Inflammatory macrophage treated with lipopolysaccharide for 1 hour (primary cell): ENCODE measurements at places on chromosomes 12 and 14.
A peak's percentile ranks its signal among the peaks of the same experiment; 100 is the strongest.

DNA sequence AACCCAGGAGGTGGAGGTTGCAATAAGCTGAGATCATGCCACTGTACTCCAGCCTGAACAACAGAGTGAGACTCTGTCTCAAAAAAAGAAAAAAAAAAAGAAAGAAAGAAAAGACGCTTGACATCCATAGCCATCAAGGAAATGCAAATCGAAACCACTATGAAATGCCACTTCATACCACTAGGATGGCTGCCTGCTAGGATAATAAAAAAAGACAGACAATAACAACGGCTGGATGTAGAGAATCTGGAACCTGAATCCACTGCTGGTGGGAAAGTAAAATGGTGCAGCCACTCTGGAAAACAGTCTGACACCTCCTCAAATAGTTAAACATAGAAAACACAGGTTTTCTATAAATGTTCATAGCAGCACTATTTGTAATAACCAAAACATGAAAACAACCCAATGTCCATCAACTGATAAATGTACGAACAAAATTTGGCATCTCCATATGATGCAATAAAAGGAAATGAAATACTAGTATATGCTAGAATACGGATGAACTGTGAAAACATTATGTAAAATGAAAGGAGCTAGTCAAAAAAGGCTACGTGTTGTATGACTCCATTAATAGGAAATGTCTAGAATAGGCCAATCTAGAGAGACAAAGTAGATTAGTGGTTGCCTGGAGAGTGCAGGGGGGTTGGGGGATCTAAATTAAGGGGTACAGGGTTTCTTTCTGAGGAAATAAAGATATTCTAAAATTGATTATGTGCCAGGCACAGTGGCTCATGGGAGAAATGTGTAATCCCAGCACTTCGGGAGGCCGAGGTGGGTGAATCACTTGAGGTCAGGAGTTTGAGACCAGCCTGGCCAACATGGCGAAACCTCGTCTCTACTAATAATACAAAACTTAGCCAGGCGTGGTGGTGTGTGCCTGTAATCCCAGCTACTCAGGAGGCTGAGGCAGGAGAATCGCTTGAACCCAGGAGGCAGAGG, 9.7 kb downstream of the WSB2 start:
- no peak for DNase-seq

GRCh38 chr12:57130941-57131340, 2.7 kb downstream of the LRP1 start:
- no peak for DNase-seq

DNA sequence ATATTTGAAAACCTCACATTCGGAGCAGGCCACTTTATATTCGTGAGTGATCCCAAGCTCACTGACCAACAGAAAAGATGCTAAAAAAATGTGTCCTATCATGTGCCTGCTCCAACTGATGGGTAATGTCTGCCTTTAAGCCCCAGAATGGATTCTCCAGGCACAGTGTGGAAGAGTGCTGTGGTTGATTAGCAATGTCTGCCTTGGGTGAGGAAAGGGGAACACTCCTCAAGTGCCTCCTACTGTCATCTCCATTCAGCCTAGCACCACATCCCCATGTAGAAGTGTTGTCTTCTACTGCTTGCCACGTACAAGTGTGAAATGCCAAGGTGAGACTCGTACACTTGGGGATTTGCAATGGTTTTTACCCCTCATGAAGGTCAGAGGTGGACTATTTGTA, 199.3 kb downstream of the SLC41A2 start:
- no peak for DNase-seq

GRCh38 chr12:30438601-30439041, 257.0 kb downstream of the IPO8 start:
- no peak for DNase-seq

DNA sequence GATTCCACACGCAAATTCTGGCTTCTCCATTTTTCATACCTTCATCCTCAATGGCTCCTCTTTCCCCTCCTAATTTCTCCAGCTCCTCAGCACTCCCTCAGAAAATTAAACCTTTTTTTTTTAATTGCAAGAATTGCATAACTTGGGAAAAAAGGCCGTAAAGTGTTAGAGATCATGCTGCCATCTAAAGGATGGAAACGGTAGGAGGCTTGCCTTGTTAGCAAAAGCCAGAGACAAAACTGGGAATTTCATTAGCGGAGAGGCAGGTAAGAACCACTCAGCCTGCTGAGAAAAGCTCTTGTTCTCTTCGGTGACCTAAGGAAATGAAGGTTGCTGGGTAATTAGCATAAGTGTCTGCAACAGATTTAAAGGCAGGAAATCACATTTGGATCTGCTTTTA, 204.3 kb downstream of the AEBP2 start:
- DNase-seq, result no peak

- no peak for DNase-seq
These were observed 32.1 kb upstream of the NR2C1 start for GRCh38 chr12:95105540-95105939.

GRCh38 chr14:77251870-77252269, 19.1 kb downstream of the NGB start:
- DNase-seq, result no peak

DNA sequence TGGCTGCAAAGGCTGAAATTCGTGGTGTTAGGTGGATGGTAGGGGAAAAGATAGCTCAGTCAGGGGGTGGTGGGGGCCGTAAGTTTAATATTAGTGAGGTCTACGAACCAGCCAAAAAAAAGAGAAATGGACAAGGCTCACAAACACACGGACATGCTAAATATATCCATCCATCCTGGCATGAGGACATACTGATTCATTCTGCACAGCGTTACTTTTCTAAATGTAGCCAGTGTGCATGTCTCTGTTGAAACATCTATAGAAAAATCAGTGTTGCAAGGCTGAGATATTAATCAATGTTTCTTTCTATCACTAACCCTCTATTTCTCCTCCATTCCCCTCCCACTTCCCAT, 150.6 kb downstream of the PIWIL1 start:
- DNase-seq, result no peak

DNA sequence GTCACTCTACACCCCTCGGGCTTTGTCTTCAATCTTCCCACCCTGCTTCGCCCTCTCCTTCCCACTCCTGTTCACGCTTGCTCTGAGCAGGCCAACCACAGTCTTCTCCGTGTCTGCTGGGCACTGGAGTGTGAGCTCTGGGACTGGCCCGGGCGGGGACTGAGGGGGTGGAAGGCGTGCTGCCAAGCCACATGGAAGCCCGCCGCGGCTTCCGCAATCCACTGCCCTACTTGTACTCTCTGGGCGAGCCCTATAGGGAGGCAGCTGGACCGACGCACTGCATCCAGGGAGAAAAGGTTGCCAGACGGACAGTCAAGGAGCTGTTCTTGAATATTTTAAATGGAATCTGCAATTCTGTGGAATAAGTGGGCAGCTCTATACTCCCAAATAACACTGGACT, 24.8 kb downstream of the GOLGA3 start:
- DNase-seq, result no peak

GRCh38 chr14:33793398-33794110, 157.3 kb downstream of the EGLN3 start:
- no peak for DNase-seq

DNA sequence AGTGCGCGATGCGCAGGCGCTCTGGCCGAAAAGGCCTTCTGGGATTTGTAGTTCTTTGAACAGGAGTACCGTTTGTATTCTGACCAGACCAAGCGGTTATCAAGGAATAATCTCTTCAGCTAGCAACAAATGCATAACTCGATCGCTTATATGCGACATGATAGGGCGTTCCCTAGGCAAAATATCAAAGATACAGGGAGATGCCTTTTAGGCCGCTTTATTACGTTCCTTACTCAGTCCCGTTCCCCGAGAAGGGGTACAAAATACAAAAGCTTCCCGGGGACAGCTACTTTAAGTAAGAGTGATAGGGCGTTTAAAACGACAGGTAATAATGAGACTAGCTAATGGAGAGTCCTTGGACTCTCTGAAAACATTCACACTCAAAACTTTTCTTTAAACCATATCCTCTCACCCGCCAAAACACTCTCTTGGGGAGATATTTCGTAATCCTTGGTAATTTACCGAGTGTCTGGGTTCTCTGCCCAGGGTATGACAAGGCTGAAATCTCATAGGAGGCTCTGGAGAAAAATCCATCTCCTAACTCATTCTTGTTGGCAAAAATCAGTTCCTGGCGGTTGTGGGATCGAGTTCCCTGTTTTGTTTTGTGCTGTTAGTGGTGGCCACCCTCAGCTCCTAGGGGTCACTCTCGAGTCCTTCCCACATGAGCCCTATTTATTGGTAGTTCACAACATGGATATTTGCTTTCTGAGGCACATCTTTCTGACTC, 412 bp upstream of the SNW1 start:
- peak; percentile 37 for DNase-seq

- DNase-seq, result peak; percentile 100
These were observed 32.6 kb upstream of the CD9 start for GRCh38 chr12:6167327-6168280.

GRCh38 chr12:13340149-13340548, 143.6 kb downstream of the EMP1 start:
- DNase-seq, result no peak

DNA sequence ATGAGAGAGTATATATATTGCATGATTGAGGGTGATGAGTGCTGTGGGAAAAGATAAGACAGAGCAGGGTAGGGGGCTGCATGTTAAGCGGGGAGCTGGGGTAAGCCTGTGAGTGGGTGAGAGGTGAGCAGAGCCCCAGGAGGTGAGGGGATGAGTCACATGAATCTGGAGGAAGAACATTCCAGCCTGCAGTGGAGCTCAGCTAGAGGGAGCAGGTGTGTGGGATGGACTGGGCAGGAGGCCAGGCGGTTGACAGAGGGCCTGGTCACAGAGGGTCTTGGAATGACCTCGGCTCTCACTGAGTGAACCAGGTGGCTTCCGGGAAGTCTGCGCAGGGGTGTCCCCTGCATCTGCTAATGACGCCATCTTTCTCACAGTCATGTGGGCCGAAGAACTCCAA, 44.4 kb downstream of the GIT2 start:
- no peak for DNase-seq

GRCh38 chr12:6443361-6443983, 1.3 kb upstream of the CD27 start:
- no peak for DNase-seq

GRCh38 chr12:82514880-82515279, 156.6 kb downstream of the METTL25 start:
- no peak for DNase-seq

DNA sequence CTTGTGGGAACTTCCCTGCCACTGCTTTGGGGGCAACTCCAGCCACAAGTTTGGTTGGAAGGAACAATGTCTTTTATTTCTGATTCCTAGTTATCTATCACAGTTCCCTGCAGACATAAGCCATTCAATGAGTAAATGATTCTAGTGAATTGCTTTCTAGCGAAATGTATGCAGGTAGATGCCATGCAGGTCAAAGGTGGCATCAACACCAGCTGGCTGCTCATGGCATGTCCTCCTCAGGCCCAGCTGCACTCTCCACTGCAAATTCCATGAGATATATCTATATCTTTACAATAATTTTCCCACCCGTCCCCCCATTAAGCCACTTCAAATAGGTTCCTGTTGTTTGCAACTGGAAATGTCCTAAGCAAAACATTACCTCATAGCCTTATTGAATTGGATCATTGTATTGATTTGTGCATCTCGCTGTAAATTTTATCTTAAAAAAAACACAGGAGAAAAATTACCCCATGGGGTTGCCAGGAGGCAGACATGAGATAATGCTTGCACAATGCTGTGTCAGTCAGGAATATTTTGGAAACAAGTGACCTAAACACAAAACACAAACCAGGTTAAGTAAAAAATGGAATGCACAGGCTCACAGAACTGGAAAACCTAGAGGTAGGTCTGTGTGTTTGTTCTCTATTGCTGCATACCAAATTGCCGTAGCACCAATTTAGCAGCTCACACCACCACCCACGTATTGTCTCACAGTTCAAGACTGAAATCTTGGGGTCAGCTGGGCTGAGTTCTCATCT, 32.8 kb upstream of the TXNRD1 start:
- no peak for DNase-seq

DNA sequence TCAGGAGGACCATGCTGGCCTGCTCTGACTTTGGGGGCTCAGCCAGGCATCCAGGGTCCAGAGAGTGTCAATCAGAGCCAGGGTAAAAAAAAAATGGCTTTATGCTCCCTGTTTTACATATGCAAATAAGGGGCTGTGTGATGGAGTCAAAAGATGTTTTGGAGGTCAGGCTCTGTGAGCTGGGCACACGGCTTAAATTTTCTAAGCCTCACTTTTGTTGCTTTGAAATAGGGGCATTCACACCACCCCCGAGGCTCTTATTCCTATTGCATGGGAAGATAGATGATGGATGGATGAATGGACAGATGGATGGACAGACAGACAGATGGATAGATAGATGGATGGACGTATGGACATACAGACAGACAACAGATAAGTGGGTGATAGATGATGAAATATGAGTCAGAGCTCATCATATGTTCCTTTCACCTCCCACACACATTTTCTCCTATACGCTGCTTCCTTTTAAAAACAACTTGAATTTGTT, 42.7 kb downstream of the RIN3 start:
- peak; percentile 71 for DNase-seq

- DNase-seq, result peak; percentile 66
These were observed 836 bp downstream of the EVL start for GRCh38 chr14:100065942-100066574.

DNA sequence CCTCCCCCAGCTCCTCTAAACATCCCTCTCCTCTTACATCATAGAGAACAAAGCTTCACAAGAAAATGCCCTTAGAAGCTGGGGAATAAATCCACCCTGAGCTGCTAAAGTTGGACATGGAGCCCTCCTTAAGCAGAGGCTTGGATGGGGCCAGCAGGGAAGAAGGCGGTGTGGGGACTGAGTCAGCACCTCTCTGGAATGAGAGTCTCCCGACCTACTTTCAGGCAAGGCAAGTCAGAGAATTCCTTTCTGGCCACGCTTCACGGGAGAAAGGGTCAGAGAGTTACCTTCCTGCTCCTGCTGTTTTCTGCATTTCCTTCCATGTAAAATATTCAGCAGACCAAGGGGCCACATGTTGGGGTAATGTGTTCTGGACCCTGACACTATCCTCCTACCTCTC, 113.3 kb upstream of the PRB2 start:
- no peak for DNase-seq

DNA sequence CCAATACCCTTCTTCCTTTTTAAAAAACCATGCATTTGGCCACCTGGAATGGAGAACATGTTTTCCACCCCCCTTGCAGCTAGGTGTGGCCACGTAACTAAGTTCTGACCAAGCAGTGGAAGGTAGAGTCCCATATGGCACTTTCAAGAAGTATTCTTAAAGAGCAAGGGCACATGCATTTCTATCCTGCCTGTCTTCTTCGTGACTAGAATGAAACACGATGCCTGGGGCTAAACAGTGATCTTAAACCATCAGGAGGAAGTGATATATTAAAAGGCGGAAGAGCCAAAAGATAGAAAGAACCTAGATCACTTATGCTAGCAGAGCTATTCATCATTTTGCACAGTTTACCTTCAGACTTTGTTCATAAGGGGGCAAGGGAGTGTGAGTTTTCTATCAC, 16.0 kb upstream of the DDX11 start:
- DNase-seq, result no peak

- peak; percentile 19 for DNase-seq
These were observed 1.7 kb downstream of the FBXO34 start for GRCh38 chr14:55272922-55273321.
